ENCODE measurements at places on chromosomes 3 and 15.

DNA sequence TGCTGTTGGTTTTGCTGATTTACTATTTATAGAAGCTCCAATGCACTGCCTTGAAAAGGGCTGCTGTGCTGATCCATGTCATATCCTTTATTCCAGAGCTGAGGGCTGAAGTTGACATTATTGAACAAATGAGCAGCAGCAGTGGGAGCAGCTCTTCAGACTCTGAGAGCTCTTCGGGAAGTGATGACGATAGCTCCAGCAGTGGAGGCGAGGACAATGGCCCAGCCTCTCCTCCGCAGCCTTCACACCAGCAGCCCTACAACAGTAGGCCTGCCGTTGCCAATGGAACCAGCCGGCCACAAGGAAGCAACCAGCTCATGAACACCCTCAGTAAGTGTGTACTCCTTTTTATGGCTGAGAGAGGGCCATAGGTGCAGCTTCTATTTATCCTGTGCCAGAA, 8.8 kb downstream of the EAF1 start:
- DNase-seq = no peak

DNA sequence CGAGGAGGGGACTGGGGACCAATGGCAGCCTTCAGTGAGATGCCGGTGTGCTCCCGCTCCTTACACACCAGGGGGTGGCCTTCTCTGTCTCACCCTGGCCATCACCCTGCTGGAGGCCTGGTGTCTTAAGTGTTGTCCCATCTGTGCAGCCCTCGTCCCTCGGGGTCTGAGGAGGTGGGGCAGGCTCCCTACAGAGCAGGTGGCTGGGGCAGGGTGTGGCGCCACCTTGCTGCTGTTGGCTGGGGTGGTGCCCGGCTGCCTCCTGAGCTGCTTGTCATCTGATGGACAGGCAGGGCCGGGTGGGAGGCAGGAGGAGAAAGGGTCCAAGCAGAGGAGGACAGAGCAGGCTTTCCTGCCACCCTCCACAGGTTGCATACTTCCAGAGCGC, 25.9 kb downstream of the PTPN23 start:
- DNase-seq = no peak

- no peak for DNase-seq
These were observed 566.0 kb downstream of the ROBO2 start for GRCh38 chr3:77605865-77606264.

GRCh38 chr15:50876989-50877360, 31.5 kb upstream of the AP4E1 start:
- DNase-seq = no peak

- DNase-seq = no peak
These were observed 7.6 kb upstream of the NIPA1 start for GRCh38 chr15:22778796-22779195.

DNA sequence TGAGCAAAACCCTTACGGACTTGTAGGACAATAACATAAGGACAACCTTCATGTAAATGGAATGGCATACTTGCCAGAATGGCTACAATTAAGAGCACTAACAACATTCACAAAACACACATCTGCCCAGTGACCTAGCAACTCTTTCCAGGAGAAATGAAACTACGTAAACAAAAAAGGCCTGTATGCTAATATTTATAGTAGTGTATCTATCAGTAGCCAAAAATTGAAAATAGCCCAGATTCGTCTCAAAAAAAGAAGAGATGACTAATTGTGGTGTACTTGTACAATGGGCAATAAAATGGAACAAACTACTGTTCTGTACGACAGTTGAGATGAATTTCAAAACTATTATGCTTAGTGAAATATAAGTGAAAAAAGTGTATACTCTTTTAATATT, 38.4 kb downstream of the CMC1 start:
- no peak for DNase-seq

GRCh38 chr3:146529021-146529420, 15.4 kb downstream of the PLSCR1 start:
- DNase-seq = no peak

GRCh38 chr3:30680789-30681648, 74.6 kb downstream of the TGFBR2 start:
- no peak for DNase-seq

Data from cortex of kidney (tissue), 1 donor.